ENCODE measurements at places on chromosomes 12 and 14.

GRCh38 chr12:53998110-53998899, 1.7 kb upstream of the HOXC9 start:
- DNase-seq, result no peak

GRCh38 chr14:57161583-57162234, 107.0 kb downstream of the EXOC5 start:
- no peak for DNase-seq

GRCh38 chr12:24821691-24822090, 127.2 kb downstream of the BCAT1 start:
- peak; percentile 89 for DNase-seq

- no peak for DNase-seq
These were observed 35.4 kb upstream of the AACS start for GRCh38 chr12:125029761-125030358.

- peak; percentile 86 for DNase-seq
These were observed 1.3 kb upstream of the PTGDR start for GRCh38 chr14:52266179-52266578.

DNA sequence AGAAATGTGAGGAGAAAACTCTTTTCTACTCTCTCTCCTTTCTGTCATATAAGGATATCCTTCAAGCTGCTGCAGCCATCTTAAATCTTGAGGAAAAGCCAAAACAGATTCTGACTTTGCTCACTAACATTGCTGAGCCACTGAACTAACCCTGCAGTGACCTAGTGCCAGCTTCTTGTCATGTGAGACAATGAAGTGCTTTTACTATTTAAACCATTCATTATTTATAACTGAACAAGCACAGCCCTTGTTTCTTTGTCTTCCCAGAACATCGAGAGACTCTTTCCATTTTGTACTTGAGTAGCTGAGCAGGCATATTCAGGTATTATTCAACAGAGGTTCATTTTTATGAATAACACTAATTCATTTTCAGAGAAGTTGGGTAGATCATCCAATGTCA, 455.0 kb upstream of the TMPO start:
- no peak for DNase-seq

GRCh38 chr12:132482771-132483170, 7.2 kb upstream of the FBRSL1 start:
- DNase-seq, result no peak

GRCh38 chr12:8082808-8083100, 680 bp downstream of the NECAP1 start:
- DNase-seq, result no peak

DNA sequence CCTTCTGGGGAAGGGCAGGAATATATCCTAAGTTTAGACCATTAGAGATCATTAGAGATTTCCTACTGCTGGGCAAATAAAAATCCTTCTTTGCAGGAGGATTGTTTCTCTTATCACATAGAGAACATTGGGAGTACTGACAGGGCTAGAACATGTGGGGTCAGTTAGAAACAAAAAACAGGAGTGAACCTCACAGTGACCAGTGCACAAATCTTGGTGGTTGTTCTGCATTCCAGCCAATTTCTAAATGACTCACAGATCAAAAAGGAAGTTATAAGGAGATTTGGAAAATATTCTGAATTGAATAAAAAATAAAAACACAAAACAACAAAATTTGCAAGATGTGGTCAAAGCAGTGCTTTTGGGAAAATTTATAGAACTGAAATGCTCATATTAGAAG, 118.8 kb downstream of the LLPH start:
- DNase-seq, result peak; percentile 47

DNA sequence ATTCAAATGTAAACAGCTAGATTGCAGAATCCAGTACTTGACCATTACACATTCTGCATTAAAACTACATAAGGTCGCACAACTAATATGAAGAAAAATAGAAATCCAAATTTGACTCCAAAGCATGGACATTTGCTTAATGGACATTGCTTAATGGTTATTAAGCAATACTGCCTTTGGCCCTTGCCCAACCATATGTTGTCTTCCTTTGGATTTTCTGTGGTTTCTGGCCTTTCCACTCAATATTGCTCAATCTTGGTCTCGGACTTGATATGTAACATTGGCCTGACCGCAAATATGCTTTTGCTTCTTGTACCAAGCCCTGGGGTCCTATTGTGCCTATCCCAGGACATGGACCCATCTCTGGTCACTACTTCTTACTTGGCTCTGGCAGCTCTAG, 67.2 kb downstream of the PTPRR start:
- peak; percentile 93 for DNase-seq

- DNase-seq, result no peak
These were observed 138.1 kb downstream of the TMEM117 start for GRCh38 chr12:43973993-43974392.
